ENCODE measurements at places on chromosomes 1 and 21.
A peak's percentile ranks its signal among the peaks of the same experiment; 100 is the strongest.

DNA sequence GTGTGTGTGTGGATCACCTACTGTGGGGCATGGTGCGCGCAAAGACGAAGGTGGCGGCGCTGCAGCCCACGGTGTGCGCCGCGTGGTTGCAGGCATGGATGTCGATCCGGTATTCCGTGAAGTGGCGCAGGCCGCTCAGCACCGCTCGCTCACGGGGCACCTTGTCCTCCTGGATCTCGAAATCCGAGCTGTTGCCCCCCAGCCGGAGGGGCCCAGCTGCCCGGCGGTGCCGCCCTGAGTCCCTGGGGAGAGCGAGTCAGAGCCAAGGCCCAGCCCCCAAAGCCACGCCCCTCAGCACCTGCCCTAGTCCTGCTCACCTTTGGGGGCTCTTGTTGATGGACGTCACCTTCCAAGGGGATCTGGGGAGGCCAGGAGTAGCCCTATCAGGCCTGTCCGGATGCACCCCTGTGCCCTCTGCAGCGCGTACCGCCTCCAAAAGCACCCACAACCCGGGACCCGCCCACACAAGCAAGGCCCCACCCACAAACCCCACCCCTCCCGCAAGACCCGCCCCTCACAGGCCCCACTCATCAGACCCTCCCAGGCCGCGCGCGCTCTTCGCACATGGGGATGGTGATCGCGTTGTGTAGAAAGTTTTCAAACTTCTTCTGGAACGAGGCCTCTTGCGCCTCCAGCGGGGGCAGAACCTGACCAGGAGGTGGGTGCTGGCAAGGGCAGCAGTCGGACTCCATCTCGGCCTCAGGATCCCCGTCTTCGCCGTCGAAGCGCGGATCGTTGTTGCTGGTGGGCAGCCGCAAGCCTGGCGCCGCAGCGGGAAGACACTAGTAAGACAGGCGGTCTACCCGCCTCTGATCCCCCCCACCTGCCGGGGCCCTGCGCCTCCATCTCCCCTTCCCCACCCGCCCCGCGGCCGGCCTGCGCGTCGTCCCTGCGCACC, 13.6 kb downstream of the INSRR start:
- peak; percentile 17 for DNase-seq

DNA sequence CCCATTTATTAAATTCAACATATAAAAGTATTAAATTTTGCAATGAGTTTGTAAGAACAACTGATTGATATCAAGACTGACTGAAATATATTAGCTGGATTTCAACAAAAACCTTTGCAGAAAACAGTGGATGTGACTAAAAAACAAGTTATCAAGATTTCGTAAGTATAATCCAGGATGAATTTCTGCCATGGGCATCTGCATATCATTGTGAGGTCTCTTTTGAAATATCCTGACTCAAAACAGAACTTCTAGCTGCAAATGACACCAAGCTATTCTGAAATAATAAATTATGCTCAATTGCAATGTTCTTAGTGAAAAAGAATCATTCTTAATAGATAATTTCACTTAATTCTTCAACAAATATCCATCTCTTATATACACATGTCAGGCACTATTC, 52.6 kb downstream of the CD34 start:
- no peak for DNase-seq

DNA sequence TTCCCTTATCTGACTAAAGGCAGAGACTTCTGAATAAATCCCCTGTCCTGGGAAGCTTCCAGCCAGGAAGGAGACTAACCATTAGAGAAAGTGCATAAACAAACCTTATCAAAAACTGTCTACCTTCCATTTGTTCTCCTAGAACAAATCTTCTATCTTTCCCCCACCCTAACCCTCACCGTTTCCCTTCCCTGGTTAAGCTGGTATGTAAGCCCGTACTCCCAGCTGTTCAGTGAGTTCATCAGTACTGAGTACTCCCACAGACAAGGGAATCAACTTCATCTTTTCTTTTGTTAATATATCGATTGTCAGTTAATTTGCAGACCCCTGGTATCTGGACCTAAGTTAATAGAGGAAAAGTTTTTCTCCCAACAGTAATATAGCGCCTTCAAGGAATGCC, 20.1 kb upstream of the COG2 start:
- DNase-seq, result no peak

GRCh38 chr1:42008264-42008663, 89.5 kb upstream of the HIVEP3 start:
- no peak for DNase-seq

DNA sequence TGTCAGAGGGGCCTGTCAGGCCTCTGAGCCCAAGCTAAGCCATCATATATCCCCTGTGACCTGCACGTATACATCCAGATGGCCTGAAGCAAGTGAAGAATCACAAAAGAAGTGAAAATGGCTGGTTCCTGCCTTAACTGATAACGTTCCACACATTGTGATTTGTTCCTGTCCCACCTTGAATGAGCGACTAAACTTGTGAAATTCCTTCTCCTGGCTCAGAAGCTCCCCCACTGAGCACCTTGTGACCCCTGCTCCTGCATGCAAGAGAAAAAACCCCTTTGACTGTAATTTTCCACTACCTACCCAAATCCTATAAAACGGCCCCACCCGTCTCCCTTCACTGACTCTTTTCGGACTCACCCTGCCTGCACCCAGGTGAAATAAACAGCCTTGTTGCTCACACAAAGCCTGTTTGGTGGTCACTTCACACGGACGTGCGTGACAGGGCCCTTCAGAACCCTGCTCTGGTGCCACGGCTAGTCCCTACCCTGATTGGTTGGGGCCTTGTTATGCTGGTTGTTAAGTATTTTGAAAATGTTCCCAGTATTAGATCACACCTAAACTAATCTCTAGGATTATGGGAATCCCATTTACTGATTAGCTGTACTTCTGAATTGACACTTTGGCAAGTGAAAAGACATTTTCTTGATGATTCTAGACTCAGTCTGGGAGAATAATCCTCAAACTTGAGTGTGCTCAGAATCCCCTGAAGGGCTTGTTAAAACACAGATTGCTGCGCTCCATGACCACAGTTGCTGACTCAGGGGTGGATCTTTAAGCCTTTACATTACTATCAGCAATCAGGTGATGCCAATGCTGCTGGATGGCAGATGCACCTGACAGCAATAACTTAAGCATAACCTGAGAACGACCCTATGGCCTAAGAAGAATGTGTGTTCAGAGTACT, 28.8 kb upstream of the SPATA6 start:
- DNase-seq, result no peak

- DNase-seq, result no peak
Measured at GRCh38 chr1:164780863-164781262, 221.9 kb downstream of the PBX1 start.

DNA sequence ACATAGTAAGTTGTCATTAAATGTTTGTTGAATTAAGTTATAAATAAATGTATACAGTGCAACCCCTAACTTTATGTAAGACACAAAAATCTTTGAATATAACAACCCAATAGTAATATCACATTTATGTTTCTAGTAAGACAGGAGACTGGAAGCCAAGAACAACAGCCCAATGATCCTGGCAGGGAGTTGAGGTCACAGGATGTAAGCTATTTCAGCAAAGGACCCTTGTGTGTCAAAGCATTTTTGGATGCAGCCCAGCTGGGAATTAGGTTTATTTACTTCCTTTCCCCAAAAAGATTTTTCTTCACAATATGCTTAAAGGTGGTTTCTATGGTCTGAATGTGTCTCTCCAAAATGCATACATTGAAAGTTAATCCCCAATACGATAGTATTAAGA, 34.0 kb upstream of the ABCA4 start:
- no peak for DNase-seq

DNA sequence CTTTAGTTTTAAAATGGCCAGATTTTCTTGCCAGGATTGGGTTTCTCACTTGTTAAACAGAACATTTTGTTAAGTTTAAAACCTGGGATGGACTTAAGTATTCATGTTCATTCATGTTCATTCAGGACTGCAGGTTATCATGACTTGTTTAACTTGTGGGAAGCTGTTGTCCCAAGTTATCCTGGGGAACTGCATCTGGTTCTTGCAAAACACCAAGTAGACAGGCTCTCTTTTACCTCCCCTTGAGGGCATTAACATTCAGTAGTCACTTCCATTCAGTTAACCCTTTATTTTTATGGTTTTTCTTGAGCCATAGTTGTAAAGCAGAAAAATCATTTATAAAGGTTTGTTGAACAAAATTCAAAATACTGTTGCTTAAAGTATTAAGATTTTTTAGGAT, 8.1 kb downstream of the SOD1 start:
- DNase-seq, result no peak

GRCh38 chr1:246280551-246280950, 226.5 kb downstream of the SMYD3 start:
- DNase-seq, result no peak

GRCh38 chr1:60978421-60979357, 103.7 kb upstream of the NFIA start:
- DNase-seq, result peak; percentile 46

DNA sequence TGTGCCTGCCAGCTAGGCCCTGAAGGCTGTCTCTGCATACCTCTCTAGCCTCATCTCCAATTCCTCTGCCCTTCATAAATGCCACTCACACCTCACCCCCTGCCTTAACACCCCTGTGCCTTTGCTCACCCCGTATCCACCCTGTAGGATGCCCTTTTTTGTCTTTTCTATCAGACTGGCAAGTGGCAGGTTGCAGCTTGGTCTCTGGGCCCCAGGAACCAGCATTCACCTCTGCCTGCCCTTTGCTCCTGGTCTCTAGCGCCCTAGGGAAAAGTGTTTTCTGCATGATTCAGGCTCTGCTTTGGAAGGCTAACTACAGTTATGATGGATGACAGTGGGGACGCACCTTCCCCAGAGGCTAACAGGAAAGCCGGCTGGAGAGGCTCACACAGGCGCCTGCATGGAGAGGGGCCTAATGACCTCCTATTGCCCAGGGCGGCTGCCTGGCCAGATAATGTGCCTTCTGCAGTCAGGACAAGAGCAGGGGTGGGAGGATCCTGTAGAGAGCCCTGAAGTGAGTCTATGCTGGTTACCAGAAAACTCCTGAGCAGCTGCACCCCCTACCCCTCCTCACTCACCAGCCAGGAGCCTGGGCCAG, 11.2 kb downstream of the KANK4 start:
- no peak for DNase-seq

- DNase-seq, result no peak
Measured at GRCh38 chr1:211601982-211602670, 23.2 kb upstream of the SLC30A1 start.

DNA sequence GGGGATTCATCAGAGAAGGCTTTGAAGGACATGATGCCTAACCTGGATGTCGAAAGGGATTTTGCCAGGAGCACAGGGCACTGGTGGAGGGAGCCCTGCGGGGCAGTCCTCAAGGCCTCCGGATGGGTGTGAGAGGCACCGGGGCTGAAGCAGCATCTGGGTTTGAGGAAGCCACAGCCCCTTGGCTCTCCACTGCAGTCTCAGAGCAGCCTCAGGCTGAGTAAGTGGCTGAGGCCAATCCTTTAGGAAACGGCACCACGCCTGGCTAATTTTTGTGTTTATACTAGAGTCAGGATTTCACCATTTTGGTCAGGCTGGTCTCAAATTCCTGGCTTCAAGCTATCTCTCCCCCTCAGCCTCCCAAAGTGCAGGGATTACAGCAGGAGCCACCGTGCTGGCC, 12.0 kb downstream of the ERVH48-1 start:
- no peak for DNase-seq

DNA sequence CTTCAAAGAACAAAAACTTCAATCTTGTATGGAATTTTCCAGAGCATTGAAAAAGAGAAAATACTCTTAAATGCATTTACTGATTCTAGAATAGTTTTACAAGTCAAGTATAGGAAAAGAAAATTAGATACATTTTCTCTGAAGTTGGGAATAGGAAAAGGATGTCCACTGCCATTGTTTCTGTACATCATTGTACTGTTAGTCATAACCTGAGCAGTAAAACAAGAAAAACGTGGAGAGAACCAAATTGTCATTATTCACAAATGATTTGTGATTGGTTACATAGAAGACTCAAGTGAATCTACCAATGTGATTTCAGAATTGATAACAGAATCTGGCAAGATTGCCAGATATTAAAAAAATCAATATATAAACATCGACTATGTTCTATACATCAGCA, 27.4 kb downstream of the PRKACB start:
- DNase-seq, result no peak

DNA sequence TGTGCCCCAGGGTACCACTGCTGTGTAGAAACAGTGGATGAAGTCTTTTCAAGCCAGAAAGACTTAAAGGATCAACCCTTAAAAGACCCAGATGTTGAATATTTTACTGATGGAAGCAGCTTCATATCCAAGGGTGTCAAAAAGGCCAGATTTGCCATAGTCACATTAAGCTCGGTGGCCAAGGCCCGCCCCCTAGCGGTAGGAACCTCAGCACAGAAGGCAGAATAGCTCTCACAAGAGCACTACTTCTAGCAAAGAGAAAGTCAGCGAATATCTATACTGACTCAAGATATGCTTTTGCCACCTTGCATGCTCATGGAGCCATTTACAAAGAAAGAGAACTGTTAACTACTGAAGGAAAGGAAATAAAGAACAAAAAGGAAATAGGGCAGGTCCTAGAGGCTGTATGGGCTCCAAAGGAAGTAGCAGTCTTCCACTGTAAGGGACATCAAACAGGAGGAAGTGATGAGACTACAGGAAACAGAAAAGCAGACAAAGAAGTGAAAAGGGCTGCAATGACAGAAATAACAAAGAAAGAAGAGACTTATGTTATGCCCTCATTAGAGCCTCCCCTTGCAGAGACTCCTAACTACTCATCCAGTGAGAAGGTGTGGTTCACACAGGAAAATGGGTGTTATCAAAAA, 90.5 kb downstream of the LIPI start:
- DNase-seq, result peak; percentile 15

- no peak for DNase-seq
Measured at GRCh38 chr1:96968541-96968940, 247.0 kb downstream of the PTBP2 start.

- no peak for DNase-seq
Measured at GRCh38 chr21:41901782-41902181, 22.6 kb upstream of the PRDM15 start.

- DNase-seq, result peak; percentile 65
Measured at GRCh38 chr1:225454733-225455132, 26.9 kb upstream of the LBR start.

- no peak for DNase-seq
Measured at GRCh38 chr1:25758466-25759070, 41.4 kb upstream of the SELENON start.

DNA sequence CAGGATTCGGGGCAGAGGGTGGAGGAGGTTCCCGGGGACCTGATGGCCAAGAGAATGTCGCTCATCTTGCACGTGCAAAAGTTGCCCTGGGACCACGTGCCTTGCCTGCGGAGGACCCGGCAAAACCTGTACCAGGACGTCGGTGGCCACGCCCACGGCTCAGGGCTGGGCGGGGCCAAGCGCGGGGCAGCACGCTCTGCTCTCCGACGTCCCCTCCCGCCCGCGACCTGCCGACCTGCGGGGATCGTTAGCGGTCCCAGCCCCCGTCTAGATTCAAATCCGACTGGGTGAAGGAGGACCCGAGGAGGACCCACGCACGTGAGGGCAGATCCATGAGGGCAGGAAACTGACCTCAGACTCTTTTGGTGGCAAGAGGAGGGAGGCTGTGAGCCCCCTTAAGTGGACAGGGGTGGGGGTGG, at the start of gene C1orf167:
Gene C1orf167 (plus strand): TSS at position 206 of the 419 bp plus-strand sequence. CDS start 2,208 bp downstream, outside the sequence.
- no peak for DNase-seq

- DNase-seq, result no peak
Measured at GRCh38 chr1:8536515-8536914, 218.6 kb downstream of the SLC45A1 start.

- no peak for DNase-seq
Measured at GRCh38 chr1:82614090-82614489, 813.4 kb downstream of the ADGRL2 start.

- no peak for DNase-seq
Measured at GRCh38 chr1:118136187-118136941, 48.7 kb downstream of the SPAG17 start.

- peak; percentile 44 for DNase-seq
Measured at GRCh38 chr1:239587066-239587465, 200.7 kb downstream of the CHRM3 start.

- DNase-seq, result no peak
Measured at GRCh38 chr1:36835696-36836095, 198.6 kb downstream of the GRIK3 start.

All from CD4-positive, alpha-beta T cell treated with Interferon alpha-2 for 1 hour (primary cell).